ENCODE measurements at places on chromosomes 7 and 10.

DNA sequence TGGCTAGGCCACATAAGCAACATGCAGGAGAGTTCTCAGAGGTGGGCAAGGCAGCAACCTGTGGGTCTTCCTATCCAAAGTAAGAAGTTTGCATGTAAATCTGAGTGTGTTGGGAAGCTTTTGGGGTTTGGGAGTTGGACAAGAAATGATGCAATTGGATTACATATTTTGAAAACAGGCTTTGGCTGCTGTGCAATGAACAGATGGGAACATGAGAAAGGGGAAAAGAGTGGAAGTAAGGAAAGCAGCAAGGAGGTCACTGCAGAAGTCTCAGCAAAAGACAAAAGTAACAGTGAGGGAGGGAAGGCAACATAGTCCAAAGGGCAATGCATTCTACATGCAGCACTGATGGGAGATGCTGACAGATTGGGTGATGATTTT is 61.1 kb upstream of the C10orf90 start:
- DNase-seq: no peak

- DNase-seq: no peak
Measured at GRCh38 chr10:95221124-95221523, 27.1 kb downstream of the ACSM6 start.

- no peak for DNase-seq
Measured at GRCh38 chr10:131645756-131646155, 255.1 kb upstream of the PPP2R2D start.

DNA sequence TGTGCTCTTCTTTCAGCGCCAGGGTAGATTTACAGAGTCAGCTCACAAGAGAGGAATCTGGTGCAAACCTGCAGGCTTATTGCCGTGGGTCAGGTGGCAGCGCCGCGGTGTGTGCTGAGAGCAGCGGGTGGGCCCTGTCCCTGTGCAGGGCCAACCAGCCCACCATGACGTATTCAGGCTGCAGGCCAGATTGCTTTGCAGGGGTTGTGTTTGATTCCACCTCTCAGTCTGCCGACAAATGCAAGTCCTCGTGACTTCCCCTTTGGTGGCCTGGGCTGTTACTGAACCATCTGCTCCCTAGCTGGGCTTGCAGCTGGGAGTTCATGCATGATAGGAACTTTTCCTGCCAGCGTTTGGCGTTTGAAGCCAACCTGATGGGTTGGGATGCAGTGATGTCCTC is 66.7 kb upstream of the LEP start:
- DNase-seq: no peak

- no peak for DNase-seq
Measured at GRCh38 chr7:33109758-33110238, 594 bp upstream of the RP9 start.

- no peak for DNase-seq
Measured at GRCh38 chr10:28939281-28940157, 262.2 kb downstream of the BAMBI start.

- no peak for DNase-seq
Measured at GRCh38 chr10:26310361-26310760, 93.8 kb downstream of the GAD2 start.

DNA sequence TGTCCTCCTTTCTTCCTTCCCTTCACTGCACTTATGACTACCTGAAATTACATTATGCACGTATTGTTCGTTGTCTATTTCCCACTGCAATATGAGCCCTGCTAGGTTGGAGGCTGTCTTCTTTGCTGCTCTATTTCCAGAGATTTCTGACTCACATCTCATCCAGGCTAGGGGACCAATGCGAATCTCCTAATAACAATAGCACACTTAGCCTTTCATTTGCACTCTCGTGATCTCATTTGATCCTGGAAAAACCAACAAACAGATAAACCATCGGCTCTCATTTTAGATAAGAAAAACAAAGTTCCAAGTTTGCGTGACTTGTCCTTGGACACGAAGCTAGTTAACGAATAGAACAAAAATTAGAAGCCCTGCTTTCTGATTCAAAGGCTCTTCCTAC is 1.4 kb downstream of the ZNF438 start:
- no peak for DNase-seq
